ENCODE measurements at places on chromosomes 16 and 17.

DNA sequence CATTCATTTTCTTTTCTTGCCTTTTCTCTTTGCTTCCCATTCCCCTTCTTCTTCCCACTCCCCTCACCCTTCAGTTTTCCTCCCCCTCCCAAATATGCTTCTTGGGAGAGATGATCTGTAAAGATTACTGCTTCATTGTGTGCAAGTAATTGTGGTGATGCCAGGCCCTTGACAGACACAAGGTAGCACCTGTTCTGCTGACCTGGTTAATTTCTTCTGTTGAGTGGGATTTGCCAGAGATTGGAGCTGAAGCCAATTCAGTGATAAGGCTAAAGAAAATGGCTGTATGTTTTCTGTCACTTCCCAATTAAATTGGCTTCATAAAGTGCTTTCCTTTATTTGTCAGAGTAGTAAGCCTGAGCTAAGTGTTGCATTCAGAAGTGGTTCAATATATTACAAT lies 44.5 kb downstream of the AATF start:
- DNase-seq = no peak

DNA sequence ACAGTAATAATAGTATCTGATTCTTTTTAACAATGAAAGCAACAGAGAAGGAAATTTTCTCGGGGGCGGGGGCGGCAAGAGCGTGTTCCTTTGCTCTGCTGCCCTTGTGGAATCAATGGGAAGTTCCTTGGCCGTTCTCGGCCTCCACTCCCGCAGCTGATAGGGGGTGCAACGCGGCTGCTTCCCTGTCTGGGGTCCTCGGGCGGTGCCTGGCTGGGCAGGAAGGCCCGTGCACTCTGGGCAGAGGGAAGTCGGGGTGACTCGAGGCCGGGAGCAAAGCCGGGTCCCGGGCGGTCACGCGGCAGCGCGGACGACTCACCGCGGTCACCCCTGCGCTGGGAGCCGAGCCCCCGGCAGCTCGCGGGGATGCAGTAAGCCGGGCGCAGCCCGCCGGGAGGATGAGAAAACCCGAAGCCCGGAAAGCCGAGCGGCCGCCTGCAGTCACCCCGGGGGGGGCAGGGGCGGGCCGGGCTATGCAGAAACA lies 2.5 kb downstream of the TUBB3 start:
- peak; percentile 55 for DNase-seq

GRCh38 chr16:57999366-57999970 lies 1.0 kb downstream of the ZNF319 start:
- peak; percentile 25 for DNase-seq

DNA sequence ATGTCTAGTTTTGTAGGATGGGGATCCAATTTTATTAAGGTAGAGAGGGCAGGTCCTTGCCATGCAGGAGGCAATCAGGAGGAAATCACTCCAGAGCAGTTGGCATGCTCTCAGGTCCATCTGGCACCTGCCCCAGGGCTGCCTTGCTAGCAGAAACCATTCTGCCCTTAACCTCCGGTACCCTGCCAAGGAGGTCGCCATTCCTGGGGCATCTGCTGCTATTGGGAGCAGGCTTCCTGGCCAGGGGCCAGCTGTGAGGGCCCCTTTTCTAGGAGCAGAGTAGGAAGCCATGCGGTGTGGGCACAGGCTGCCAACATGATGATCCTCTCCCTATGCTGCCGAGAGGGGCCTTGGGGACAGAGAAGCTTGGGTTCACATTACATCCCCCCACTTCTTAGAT lies 47.6 kb upstream of the MGAT5B start:
- no peak for DNase-seq

GRCh38 chr17:27367121-27367981 lies 73.4 kb downstream of the WSB1 start:
- no peak for DNase-seq

DNA sequence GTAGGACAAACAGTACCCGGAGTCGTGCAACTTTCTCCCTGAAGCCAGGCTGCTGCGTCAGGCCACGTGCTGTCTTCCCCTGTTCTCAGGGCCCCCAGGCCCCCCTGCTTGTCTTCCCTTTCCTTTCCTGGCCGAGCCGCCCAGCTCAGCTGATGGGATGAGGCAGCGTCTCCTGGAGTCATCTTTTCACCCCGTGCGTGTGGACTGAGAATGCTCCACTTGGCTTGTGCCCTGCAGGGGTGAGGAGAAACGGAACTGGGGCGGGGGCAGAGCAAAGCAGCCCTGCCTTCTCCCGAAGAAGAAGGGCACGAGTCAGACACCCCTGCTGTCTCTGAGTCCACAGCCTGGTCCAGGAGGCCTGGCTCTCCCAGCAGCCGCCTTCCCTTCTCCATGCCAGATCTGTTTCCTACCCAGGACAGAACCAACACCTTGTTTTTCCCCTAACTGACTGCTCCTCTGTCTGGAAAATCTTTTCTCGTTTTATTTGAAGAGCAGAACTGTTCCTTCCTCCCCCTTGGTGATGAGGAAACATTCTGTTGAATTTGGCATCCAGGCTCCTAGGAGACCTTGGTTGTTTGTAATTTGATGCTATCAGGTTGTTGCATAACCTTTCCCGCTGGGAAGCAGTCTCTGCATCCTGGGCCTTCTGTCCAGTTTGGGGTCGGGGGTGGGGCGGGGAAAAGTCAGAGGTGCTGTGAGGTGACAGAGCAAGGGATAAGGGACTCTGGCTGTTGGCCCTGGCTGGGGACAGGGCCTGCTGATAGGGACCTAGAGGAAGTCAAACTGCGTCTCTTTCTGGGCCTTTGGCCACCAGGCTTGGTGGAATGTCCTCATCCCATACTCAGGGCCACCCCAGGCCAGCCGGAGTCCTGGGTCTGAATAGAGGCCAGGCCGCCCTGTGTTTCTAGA lies 78.8 kb downstream of the WIPI1 start:
- DNase-seq = peak; percentile 84

- DNase-seq = no peak
Measured at GRCh38 chr16:14364386-14365199, 265.5 kb downstream of the PARN start.

GRCh38 chr16:76942089-76942488 lies 248.9 kb upstream of the MON1B start:
- DNase-seq = no peak

DNA sequence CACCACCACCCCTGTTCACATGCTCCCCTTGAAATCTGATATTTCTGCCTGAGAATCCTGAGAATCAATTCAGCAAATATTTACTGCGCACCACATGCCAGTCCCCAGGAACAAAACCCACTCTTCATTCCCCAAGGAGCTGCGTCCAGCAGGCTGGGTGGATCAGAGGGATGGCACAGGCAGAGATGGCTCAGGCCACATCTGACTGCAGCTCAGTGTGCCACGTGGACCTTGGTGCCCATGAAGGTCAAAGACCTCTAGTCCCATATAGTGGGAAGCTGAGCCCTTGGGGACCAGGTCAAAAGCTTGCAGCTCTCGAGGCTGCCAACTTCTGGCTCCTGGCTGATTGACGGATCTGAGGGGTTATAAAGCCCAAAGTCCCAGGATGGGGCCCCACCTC lies 31.8 kb downstream of the CD300LF start:
- no peak for DNase-seq

GRCh38 chr17:27496971-27497370 lies 40.7 kb downstream of the KSR1 start:
- DNase-seq = no peak

DNA sequence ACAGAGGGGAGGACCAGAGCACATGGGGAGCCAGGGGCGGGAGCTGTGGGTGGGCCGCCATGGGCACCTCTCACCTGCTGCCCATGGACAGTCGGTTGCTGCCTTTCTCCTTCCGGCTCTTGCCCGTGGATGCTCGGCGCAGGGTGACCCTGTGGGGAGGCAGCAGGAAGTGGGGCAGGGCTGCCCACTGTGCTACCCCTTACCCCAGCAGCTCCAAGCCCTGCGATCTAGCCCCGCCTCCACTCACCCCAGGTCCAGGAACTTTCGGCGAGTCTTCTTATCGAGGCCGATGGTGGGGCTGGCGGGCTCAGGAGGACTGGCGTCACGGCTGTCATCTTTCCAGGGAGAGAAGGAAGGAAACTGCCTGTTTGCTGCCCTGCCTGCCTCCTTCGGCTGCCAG lies 14.2 kb downstream of the SAMD14 start:
- DNase-seq = no peak

GRCh38 chr17:83154311-83155127 lies 75.1 kb downstream of the METRNL start:
- no peak for DNase-seq

- DNase-seq = no peak
Measured at GRCh38 chr17:60423865-60424264, 1.6 kb downstream of the CHCT1 start.

GRCh38 chr17:327971-328370 lies 24.6 kb downstream of the RPH3AL start:
- no peak for DNase-seq

- peak; percentile 10 for DNase-seq
Measured at GRCh38 chr16:85253084-85253941, 141.0 kb upstream of the CIBAR2 start.

DNA sequence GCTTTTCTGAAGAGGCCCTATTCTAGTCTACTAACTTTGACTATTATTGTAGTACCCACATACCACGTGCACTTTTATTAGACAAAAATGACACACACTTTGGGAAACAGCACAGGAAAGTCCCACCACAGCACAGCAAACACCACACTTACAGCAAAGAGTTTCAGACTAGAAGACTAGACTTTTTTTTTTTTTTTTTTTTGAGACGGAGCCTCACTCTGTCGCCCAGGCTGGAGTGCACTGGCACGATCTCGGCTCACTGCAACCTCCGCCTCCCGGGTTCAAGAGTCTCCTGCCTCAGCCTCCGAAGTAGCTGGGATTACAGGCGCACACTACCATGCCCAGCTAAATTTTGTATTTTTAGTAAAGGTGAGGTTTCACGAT lies 20.1 kb downstream of the YWHAE start:
- DNase-seq = peak; percentile 53

DNA sequence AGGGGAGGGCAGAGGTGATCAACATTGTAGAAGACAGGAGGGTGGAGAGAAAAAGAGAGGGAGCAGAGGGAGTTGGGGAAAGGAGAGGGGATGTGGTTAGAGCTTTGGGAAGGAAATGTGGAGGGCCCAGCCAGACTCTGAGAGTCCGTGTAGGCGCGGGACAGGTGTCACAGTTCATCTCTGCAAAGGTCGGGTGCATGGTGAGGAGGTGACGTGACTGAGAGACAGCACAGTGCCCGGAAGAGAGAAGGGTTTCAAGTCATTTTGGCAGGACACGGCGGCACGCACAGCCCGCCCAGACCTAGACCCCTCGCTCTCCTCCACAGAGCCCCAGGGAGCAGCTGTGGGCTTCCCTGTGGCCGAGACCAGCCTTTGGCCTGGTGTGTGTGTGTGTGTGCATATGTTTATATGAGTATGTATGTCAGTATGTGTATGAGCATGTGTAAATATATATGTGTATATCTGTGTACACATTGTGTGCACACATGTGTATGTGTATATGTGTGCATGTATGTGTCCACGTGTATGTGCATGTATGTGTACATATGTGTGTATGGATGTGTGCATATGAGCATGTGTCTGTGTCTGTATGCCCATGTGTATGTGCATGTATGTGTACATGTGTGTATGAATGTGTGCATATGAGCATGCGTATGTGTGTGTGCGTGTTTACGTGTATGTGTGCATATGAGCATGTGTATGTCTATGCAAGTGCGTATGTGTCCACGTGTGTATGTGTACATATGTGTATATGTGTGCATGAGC lies 104.6 kb downstream of the SEC14L1 start:
- DNase-seq = no peak

GRCh38 chr16:49833796-49834530 lies 21.9 kb downstream of the ZNF423 start:
- no peak for DNase-seq

DNA sequence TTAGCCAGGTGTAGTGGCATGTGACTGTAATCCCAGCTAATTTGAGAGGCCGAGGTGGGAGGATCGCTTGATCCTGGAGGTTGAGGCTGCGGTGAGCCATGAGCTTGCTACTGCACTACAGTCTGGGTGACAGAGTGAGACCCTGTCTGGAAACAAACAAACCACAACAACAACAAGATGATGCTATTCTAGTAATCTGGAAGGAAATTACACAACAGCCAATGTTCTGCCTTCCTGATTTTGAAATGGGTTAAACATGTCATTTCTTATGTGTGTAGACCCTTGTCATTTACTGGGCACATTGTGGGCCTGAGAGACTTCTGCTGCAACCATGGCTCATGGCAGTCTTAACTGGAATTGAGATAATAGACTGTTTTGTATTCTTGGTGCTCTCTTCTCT lies 5.9 kb downstream of the COQ7 start:
- no peak for DNase-seq

- DNase-seq = no peak
Measured at GRCh38 chr17:38550661-38551060, 55.1 kb downstream of the SRCIN1 start.

GRCh38 chr17:3660311-3660891 lies 8.0 kb downstream of the TAX1BP3 start:
- DNase-seq = no peak

DNA sequence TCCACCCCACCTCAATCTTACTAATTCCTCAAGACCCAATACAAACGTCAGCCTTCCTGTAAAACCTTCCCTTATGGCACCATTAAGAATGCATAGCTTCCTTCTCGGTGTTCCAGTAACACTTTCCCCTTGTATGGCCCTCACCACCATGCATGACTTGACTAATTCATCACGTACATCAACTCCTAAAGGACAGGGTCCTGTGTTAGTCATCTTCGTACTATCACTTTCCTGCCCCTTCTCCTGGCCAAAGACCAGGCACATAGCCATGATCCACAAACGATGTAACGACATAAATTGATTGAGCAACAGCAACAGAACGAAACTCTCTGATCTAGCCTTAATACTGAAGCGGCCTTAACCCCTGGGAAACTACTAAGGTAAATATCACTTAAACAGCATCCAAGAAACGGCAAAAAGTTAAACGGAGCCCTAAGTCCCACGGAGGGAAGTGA lies 612 bp downstream of the PSMD12 start:
- peak; percentile 66 for DNase-seq

Measured in inflammatory macrophage treated with lipopolysaccharide for 1 hour (primary cell).